ENCODE measurements at places on chromosomes 6 and 20.

DNA sequence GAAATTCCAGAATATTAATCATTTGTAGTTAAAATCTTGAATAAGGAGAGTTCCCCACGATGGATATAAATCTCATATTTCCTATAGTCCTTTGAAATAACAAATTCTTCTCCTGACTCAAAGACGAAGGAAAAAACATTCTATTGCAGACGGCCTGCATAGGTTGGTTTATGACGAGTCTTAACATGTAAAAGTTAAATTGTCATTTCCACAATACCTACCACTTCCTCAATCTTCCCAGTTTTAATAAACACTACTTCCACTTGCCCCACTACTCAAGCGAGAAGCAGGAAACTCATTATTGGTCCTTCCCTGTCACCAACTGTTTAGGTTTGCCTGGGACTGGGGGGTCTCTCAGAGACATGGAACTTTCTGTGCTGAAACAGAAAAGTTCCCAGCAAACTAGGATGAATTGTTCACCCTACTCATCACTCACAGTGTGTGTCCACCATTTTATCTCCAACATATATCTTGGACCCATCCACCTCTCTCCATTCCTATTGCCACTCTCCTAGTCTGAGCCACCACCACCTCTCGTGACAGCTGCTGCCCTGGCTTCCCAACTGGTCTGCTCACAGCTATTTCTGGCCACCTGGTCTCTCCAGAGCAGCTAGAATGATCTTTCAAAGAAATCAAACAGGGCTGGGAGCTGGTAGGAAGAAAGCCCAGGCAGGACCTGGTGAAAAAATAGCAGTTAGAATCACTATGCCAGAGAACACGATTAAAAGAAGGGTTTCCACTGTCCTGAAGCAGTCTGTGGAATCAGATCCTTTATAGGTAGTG, 15.1 kb upstream of the ZSCAN9 start:
- no peak for DNase-seq

- no peak for DNase-seq
Measured at GRCh38 chr6:13536796-13537526, 37.4 kb upstream of the SIRT5 start.

DNA sequence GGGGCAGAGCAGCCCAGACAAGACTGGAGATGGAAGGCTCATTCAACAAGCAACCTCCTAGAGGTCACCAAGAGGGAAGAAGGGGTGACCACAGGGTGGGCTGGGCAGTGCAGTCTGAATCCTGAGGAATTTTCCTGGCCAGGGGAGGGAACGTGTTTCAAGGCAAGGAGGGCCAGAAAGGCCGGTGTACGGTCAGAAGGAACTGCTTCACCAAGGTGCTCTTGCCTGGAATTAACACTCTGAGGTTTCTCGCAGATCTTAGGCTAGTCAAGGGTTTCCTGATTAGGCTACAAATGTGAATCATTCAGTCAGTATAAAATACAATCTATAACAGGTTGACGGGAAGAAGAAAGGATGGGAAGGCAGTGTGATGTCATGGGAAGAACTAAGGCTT, 199.3 kb downstream of the LRFN2 start:
- no peak for DNase-seq

GRCh38 chr20:64176551-64176950, 12.3 kb downstream of the MYT1 start:
- DNase-seq = no peak

- DNase-seq = no peak
Measured at GRCh38 chr6:27547157-27548075, 74.5 kb upstream of the ZNF184 start.

- no peak for DNase-seq
Measured at GRCh38 chr6:2809015-2809414, 32.6 kb downstream of the SERPINB1 start.

DNA sequence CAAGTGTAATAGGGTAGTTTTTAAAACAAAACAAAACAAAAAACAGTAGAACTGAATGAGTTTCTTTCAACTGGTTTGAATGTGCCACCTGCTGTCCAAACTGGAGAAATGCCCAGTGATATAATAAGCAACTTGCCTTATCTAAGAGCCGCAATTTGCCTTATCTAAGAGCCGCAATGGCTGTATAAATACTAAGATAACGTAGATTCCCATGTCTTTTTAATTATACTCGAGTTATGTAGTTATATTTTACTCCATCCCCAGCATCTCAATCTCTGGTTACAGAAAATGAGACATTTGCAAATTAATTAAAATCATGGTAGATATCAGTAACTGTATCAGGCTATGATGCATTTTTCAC, 67.2 kb downstream of the RPP40 start:
- DNase-seq = no peak

DNA sequence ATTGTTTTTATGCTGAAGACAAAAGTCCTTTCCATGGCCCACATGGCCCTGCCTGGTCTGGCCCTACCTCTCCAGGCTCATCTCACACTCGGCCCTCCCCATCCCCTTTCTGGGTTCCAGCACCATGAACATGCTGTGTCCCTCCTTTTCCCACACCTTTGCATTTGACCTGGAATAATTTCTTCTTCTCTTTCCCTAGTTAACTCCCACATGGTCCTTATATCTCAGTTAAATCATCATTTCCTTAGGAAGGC, 38.9 kb downstream of the PIGU start:
- DNase-seq = no peak

- DNase-seq = no peak
Measured at GRCh38 chr20:9352739-9353138, 161.7 kb upstream of the LAMP5 start.

DNA sequence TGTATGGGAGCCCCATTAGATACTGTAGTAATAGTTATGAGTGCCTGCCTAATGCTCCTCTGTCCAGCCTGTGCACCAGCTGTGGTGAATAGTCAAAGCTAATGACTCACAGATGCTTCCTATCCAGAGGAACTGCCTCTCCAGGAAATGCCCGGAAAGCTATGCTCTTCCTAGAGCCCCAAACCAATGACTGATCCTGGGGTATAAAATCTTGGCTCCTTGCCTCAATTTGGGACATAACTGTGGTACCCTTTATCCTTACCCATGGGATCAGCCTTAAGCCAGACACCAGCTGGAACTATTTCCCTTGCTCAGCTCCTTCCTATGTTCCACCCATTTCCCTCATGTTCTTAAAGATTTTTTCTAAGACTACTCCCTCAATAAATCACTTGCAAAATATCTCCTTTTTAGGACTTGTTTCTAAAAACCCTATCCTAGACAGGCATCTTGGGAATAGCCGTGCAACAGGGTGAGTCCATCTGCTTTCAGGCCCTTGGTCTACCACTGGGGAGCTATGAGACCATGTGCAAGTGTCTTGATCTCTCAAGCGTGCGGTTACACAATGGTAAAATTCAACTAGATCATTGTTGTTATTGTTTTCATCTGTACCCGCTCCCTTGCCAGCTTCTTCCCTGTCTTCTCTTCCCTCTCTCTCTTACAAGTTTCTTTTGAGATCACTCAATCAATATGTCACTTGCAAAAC, 283.7 kb downstream of the BTBD3 start:
- DNase-seq = no peak

- no peak for DNase-seq
Measured at GRCh38 chr20:15256676-15257568, 919.5 kb upstream of the FLRT3 start.

Data from skeletal muscle cell (primary cell).